ENCODE measurements at places on chromosomes 5 and 9.

DNA sequence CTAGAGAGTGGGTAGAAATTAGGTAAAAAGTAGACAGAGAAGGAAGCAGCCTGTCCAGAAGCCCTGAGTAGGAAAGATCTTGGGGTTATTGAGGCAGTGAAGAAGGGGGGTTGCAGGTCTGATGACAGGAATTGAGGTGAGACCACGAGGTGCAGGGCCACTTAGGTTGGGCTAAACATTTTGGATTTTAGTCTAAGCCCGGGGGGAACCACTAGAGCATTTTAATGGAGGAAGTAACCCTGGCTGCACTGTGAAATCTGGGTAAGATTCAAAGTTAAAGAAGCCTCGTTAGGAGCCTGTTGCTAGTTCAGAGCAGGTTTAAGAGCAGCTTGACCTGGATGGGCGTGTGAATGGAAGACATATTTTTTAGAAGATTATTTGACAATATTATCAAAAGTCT lies 38.3 kb downstream of the MAP3K1 start:
- DNase-seq: no peak

DNA sequence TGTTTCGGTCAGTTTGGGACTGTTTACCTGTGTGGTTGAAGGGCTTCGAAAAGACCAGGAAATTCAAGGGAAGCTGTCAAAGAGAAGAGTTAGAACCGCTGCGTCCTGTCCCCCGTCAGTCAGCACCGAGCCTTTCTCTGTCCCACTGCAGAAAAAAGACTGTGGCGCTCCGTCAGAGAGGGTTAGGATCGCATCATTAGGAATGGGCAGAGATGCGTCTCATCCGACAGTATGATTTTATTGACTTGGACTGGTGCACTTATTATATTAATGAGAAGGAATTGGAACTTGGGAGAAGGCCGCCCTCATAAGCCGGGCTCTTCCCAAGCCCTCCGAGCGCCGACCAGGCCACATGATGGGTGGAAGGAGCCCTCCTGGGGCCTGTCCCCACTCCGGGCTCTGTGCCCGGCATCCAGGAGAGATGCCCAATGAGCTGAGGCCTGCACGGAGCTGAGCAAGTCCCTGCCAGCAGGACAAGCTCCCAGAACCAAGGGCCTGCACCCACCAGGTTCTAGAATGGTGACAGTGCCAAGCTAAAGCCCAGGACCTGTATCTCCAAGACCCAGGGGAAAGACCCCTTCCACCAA lies 71.5 kb downstream of the NEK6 start:
- DNase-seq: no peak

GRCh38 chr5:145554399-145554798 lies 280.7 kb downstream of the PRELID2 start:
- peak; percentile 33 for DNase-seq

GRCh38 chr5:150625831-150626746 lies 14.4 kb upstream of the SYNPO start:
- DNase-seq: no peak

DNA sequence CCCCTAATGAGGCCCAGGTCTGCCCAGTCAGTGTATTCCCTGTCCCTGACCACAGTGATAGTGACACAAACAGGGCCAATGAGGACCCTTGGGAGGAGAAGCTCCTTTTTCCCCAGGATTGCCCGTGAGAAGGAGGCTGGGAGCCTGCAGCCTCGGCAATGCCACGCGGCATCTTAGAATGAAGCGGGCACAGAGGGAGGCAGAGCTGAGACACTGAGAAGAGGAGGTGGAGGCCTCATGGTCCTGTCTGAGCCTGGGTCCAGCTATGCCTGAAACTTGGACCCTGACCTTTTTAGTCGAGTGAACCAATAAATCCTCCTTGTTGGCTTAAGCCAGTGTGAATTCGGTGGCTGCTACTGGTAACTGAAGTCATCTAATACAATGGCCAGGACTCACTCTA lies 28.4 kb downstream of the STC2 start:
- DNase-seq: no peak

GRCh38 chr9:119026120-119026519 lies 343.1 kb downstream of the BRINP1 start:
- DNase-seq: no peak

GRCh38 chr9:5846501-5846921 lies 13.6 kb upstream of the ERMP1 start:
- no peak for DNase-seq

DNA sequence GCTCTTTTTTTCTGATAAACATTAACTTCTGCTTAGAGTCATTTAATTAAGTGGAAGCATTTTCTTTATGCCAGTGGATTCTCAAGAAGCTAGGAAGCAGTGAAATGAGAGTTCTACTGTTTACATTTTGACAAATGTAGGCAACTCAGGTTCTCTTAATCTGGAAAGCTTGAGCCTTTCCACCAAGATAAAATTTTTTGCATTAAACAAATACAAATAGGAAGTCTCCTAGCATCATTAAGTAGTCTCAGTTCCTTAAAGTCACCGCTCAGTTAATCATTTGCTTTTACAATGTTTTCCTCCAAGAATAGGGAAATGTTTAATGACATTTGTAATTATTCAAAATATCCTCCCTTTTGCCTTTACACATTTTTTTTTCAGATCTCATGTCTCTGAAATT lies 290.4 kb upstream of the PDE4D start:
- no peak for DNase-seq

GRCh38 chr5:171695804-171696203 lies 89.8 kb upstream of the SMIM23 start:
- DNase-seq: no peak

- DNase-seq: no peak
Observed at GRCh38 chr9:29282121-29282520, 1708.8 kb upstream of the C9orf72 start.

- DNase-seq: no peak
Observed at GRCh38 chr9:89712283-89712682, 107.5 kb downstream of the GADD45G start.

DNA sequence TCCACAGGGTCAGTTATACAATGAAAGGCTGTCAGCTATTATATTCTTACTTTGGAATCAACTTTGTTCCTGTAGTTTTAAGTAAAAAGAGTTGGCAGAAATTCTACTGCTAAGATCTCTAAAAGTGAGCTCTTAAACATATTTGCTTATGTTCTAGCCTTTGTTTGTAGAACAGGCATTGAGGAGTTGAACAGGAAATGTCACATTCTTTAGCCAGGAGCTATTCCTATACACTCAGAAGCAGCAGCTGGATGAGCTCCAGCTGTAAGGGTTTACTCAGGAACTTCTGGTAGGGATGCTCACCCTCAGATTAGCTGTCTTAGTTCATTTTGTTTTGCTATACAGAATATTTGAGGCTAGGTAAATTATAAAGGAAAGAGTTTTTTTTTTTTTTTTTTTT lies 22.4 kb upstream of the SPINK14 start:
- peak; percentile 41 for DNase-seq

- no peak for DNase-seq
Observed at GRCh38 chr9:136714096-136714892, 1.9 kb downstream of the DIPK1B start.

GRCh38 chr5:177476531-177477233 lies 3.2 kb upstream of the DBN1 start:
- DNase-seq: no peak

DNA sequence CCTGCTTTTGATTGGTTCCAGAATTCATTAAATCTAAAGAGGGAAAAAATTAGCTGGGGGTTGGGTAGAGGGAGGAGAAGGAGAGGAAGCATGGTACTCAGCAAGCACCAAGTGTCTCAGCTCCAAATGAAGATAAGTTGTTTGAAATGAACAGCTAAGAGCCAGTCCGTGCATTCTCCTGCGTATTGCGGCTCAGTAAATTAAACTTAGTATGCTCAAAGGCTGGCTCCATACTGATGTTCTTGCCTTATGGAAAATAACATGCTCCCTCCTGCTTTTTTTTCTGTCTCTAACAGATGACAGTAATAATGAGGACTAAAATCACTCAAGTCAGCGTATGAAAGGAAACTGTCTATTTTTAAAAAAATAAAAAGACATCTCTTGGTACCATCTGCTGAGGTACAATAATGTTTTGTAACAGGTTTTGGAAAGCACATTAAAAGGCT lies 161.0 kb downstream of the SPATA31D1 start:
- DNase-seq: no peak

GRCh38 chr9:112061152-112061740 lies 113.9 kb downstream of the SUSD1 start:
- DNase-seq: peak; percentile 61

GRCh38 chr5:146660376-146660960 lies 144.5 kb upstream of the GPR151 start:
- DNase-seq: no peak

DNA sequence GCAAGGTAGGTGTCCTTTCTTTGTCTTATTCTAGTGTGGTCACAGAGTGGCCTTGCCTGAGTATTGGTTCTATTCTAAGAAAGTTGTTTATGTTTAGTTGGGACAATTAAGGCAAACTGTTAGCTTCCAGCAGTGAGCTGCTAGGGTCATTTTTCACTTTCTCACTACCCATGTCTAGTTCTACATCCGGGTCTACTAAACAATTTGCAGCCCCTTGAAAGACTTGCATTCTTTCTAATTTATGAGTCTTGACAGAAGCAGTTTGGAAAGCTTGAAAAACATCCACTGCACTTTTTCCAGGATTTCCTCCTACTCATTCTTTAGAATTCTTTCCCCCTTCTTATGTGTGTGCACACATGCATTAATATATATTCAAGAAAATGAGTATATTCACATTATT lies 892.2 kb upstream of the ACO1 start:
- no peak for DNase-seq

GRCh38 chr5:156892223-156892622 lies 42.1 kb downstream of the PPP1R2B start:
- DNase-seq: no peak

GRCh38 chr9:93645149-93645889 lies 68.9 kb downstream of the PHF2 start:
- no peak for DNase-seq

GRCh38 chr5:118775790-118776499 lies 212.4 kb downstream of the DTWD2 start:
- no peak for DNase-seq

GRCh38 chr9:73951147-73951546 lies 546.0 kb upstream of the RORB start:
- no peak for DNase-seq

GRCh38 chr5:74179179-74179578 lies 461.3 kb downstream of the ENC1 start:
- no peak for DNase-seq

DNA sequence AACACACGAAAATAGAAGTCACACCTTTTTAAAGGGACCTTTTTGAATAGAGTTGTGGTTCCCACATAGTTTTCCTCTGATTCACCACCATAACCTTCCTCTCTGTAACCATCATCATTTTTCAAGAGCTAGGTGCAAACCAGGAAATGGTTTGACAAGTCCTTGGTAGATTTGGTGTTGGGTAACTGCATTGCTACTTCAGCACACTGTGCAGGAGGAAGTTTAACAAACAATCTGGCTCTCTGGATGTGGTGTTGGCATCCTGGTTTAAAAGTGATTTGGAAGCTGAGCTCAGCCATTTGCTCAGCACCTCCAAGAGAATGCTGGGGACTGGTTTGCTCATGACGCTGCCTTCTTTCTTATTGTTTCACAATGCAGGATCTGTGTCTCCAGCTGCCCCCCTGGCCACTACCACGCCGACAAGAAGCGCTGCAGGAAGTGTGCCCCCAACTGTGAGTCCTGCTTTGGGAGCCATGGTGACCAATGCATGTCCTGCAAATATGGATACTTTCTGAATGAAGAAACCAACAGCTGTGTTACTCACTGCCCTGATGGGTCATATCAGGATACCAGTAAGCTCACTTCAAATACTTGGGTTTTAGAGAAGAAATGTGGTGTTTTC lies 213.1 kb downstream of the RFK start:
- DNase-seq: peak; percentile 34

DNA sequence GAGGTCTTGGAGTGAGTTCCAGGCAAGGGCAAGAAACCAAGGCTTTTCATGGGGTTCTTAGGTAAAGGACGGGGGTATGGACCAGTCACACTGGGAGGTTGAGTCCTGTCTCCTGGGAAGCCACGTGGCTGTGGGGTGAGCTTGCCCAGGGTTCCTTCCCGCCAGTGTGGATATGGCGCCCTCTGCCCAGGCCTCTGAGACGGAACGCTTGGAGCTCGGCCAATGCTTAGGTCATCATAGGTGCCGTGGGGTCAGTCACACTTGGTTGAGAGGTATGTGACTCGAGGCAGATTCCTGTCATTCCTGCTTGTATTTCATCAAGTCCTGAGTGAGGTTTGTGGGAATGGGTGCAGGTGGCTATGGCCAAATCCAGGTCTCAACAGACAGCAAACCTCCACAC lies 46.2 kb downstream of the TENT4A start:
- peak; percentile 11 for DNase-seq

GRCh38 chr9:30506749-30507148 lies 1877.7 kb upstream of the ACO1 start:
- DNase-seq: no peak

GRCh38 chr5:148583421-148583965 lies 70.8 kb downstream of the HTR4 start:
- DNase-seq: no peak
